Putamen (tissue), 1 donor: ENCODE measurements at places on chromosomes 2 and 18.

- DNase-seq = no peak
Measured at GRCh38 chr2:121583555-121583954, 52.9 kb downstream of the RNU4ATAC start.

GRCh38 chr2:136324966-136325365 lies 207.0 kb upstream of the CXCR4 start:
- no peak for DNase-seq

- no peak for DNase-seq
Measured at GRCh38 chr18:76558881-76559667, 64.0 kb upstream of the ZNF516 start.

DNA sequence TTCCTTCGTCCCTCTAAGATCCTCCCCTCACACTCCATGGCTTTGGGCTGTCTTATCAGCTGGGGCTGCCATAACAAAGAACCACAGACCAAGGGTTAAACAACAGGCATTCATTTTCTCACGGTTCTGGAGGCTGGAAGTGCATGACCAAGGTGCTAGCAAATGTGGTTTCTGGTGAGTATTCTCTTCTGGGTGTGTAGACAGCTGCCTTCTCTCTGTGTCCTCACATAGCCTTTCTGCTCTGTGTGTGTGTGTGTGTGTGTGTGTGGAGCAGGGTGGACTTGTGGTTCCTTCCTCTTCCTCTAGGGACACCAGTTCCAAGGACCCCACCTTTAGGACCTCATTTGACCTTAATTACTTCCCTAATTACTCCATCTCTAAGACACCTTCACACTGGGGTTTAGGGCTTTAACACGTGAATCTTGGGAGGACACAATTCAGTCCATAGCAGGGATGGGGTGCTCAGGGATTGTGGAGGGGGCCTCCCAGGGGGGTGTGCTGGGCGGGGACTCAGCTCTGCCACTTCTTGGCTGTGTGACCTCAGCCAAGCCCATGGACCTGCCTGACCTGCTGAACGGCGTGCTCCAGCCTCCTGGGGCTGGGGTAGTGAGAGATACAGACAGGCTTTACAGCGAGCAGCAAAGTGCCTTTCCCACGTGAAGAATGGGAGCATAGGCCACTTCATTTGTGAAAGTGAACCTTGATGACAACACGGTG lies 38.0 kb downstream of the ACKR3 start:
- DNase-seq = no peak

GRCh38 chr2:218194880-218195279 lies 22.1 kb upstream of the ARPC2 start:
- no peak for DNase-seq

DNA sequence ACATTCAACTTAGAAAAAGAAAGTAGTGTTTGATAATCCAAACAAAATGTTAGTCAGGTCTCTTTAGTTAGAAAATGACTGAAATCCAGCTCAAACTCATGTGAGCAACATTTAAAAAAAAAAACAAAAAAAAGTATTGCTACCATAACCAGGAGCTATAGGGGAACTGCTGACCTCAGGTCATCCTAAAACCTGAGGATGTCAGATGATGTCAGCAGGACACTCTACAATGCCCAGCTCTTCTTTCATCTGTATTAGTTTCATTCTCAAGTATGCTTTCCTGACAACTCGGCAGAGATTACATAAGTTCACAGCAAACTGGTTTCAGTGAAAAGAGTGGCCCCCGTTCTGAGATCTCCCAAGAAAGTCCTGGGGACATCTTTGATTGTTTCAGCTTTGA lies 4.2 kb upstream of the ESCO1 start:
- DNase-seq = no peak

- DNase-seq = no peak
Measured at GRCh38 chr2:202378001-202378400, 1.9 kb downstream of the BMPR2 start.

GRCh38 chr2:158969715-158970240 lies 1.3 kb downstream of the TANC1 start:
- DNase-seq = peak; percentile 41

DNA sequence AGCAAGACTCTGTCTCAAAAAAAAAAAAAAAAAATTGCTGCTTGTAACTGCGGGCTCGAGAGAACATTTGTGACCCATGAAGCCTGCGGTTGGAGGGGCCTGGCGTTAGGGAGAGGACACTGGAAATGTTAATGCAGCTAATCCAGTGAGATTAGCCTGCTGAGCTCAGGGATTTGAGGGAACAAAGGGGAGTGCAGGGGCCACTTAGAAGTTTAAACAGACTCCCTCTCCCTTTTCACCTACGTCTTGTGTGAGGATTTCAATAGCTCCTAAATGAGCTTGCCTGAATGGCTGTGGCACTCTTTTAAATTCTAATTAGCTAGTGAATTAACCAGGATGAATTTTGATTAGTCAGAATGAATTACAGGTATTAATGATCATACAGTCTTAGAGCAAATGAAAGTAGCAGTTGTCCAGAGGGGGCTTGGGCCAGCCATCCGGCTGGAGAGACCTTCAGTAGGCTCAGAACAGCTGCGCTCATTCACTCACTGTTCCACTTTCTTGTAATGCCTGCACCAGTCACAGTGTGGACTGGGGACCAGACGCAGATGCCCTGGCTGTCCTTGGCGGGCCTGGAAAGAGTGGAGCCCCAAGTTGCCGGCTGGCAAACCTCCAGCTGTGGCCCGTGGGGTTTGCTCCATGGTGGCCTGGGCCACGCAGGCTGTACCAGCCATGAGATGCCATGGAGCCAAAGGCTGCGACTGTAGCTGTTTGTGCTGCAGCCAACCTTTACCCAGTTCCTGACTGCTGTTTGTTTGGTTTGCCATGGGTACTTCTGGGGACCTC lies 20.8 kb downstream of the LDLRAD4 start:
- DNase-seq = no peak

- no peak for DNase-seq
Measured at GRCh38 chr2:69694894-69695849, 46.8 kb upstream of the ANXA4 start.

DNA sequence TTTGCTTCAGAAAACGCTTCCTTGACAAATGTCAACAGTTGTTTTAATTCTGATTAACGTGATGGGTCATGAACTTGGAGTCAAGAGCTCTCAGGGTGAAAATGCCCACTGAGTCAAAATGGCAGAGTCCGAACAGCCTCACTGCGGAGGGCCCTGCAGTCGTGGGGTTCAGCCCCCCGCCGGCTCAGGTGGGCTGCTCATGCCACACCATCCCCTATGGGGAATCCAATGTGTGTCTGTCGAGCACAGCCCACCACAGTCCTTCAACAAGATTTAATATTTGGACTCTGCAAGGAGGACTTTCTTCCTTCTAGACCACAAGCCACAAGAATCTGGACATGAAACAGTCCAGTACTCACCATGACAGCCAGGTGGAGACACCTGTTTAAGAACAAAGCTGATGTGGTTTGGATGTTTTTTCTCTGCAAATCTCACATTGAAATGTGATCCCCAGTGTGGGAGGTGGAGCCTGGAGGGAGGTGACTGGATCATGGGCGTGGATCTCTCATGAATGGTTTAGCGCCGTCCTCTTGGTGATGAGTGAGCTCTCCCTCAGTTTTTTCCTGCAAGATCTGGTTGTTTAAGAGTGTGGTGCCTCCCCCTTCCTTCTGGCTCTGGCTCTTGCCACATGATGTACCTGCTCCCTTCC lies 201.0 kb downstream of the NDUFA10 start:
- DNase-seq = no peak

GRCh38 chr2:227597998-227598397 lies 695 bp upstream of the SCYGR2 start:
- no peak for DNase-seq

- no peak for DNase-seq
Measured at GRCh38 chr2:17035010-17035409, 369.4 kb upstream of the CYRIA start.

DNA sequence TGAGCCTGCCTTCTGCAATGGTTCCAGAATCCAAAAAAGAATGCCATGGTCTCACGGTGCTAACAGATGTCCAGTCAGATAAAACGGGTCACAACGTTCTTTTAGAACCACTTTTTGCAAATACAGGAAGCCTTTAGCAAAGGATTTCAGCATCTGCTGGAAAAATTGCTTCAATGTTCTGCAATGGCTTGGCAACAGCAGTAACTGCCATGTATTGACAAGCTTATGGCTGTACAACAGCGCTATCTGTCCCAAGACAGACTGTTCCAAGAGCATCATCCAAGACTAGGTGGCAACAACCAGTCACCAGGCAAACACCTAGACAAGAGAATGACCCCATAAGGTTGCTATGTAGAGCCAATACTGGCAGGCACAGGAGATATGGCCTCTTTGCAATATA lies 37.6 kb upstream of the RIOK3 start:
- DNase-seq = no peak
